Spleen (tissue), 13 donors: ENCODE measurements at places on chromosomes 5 and 9. TPM values are rescaled to one million over a fixed set of nuclear protein-coding genes. Genes with fewer than 3 reads are reported as not detected.

Gene IL4
- polyA plus RNA-seq = not detected

Gene ADAMTS12
- 0.07 TPM for polyA plus RNA-seq

Gene RAB3C
- polyA plus RNA-seq = 0.06 TPM

Gene BTNL8
- polyA plus RNA-seq = 0.42 TPM

Gene SPINK6
- polyA plus RNA-seq = not detected

Gene MED27
- polyA plus RNA-seq = 16.8 TPM

Gene TMEM38B
- polyA plus RNA-seq = 4.5 TPM

Gene ZNG1A
- polyA plus RNA-seq = 34.6 TPM

Gene RCL1
- 12.2 TPM for polyA plus RNA-seq

Gene CDH6
- polyA plus RNA-seq = 0.18 TPM

Gene ANKRD20A1
- 0.37 TPM for polyA plus RNA-seq

Gene PCDHGA5
- polyA plus RNA-seq = not detected

Gene FOXD1
- 1.1 TPM for polyA plus RNA-seq

Gene LMNB1
- 19.7 TPM for polyA plus RNA-seq

Gene DDX4
- 0.07 TPM for polyA plus RNA-seq

Gene GGTA1
- polyA plus RNA-seq = 13.1 TPM

Gene AKNA
- polyA plus RNA-seq = 92.9 TPM

Gene EDIL3
- polyA plus RNA-seq = 1.1 TPM

Gene HRCT1
- polyA plus RNA-seq = 0.70 TPM

Gene HTR1A
- not detected for polyA plus RNA-seq

Gene PCDHB13
- 0.38 TPM for polyA plus RNA-seq

Gene ADGRD2
- not detected for polyA plus RNA-seq

Gene ACOT12
- polyA plus RNA-seq = not detected

Gene PCA3
- not detected for polyA plus RNA-seq

Gene C9orf153
- 0.13 TPM for polyA plus RNA-seq

Gene ABO
- 0.26 TPM for polyA plus RNA-seq

Gene CARD6
- polyA plus RNA-seq = 3.8 TPM

Gene TLX3
- not detected for polyA plus RNA-seq

Gene LOX
- polyA plus RNA-seq = 1.2 TPM

Gene DOCK8
- 39.1 TPM for polyA plus RNA-seq

Gene GPR150
- polyA plus RNA-seq = 0.83 TPM
